ENCODE measurements at places on chromosomes 5 and 9.

DNA sequence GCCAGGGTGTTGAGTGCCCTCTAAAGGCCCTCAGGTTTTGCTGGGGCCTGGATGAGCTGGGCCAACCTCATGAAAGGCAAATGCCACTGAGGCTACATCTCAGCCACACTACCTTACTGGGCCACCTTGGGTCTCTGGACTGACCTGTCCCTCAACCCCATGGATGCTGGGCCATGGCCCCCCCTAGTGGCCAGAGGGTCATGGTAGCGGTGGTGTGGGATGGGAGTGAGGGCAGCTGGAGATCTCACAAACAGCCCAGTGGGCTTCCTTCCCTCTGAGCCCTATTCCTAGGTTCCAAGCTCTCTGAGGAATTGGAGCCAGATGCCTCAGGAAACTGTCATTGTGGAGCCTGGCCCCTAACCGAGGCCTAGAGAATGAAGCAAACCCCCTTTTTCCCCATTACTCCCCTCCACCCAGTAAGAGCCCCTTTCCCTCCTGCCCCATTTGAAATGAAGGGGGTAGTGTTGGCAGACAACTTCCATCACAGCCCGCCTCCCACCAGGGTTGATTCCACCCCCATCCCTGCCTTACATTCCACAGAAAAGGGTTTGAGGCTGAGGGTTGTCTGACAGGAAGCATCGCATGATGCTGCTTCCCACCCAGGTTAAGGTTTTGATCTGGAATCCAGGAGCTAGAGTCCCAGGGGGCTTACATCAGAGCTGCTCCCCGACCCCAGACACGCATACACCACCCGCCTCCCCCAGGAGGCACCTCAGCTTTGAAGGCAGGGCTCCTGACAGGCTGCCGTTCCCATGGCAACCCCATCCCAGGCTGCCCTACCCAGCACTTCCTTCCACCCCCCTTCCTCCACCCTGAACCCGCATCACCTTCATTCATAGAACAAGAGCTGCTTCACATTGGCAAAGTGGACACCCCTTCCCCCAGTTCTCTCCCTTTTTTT, 63.9 kb downstream of the PCDH1 start:
- no peak for DNase-seq

DNA sequence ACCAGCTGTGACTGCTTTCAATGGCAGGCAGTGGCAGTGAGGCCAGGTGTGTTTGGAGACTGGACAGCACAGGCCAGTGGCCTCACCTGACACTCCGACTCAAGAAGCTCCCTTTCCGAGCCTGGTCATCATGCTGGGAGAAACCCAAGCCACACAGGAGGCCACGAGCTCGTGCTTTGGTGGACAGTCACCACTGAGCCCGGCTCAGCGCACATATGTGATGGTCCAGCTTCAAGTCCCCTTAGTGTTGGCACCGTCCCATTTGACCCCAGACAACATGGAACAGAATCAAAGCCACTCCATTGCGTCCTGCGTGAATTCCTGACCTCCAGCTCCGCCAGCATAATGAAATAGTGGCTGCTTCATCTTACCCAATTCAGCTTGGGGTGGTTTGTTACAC, 64.0 kb upstream of the PPP1R26 start:
- DNase-seq: no peak

DNA sequence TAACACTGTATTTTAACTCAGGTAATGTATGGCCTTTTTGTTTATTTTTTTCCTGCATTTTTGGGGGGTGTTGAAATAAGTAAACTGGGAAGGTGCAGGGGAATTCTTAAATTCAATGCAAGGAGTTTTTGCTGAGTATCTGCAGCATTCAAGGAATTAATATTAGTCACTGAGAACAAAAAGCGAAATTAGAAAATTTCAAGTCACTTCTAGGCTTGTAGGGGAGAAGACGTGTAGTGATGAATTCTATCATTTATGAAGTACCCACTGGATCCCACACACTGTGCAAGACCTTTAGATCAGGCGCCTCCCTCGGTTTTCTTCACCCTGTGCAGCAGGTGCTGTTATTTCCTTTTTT, 1.2 kb downstream of the EHMT1 start:
- no peak for DNase-seq

DNA sequence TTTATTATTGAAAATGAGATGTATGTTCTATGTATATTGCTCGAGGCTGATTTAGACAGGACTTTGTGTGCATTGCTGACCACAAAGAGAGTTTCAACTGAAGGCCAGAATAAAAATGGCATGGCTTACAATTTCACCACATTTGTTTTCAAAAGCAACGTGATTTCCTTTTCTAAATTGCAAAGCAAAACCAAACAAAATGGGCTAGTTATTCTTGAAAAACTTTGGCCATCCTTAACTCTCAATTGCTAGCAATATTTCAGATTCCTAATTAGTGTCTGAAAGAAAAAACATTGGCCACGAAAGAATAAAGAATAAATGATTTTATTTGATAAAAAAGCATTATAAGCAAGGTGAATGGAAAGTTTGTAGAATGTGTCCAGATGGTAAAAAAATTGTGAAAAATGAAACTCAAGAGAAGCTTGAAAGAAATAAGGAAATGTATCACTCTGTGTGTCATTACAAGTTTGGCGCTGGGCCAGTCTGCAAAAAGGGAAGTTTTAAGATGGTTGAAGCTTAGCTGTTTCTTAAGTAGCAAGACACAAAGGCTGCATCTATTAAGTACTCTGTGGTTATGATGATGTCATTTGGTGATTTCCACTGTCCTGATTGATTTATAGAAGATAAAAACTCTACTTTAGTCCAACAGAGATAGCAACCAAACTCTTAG, 89.2 kb upstream of the PRLR start:
- DNase-seq: no peak

GRCh38 chr9:108270051-108270450, 585.7 kb downstream of the ACTL7B start:
- no peak for DNase-seq

Measured in esophagus squamous epithelium (tissue), 5 donors.